ENCODE measurements at places on chromosomes 2 and 18.

- DNase-seq: no peak
These were observed 31.3 kb downstream of the HJURP start for GRCh38 chr2:233822781-233823730.

DNA sequence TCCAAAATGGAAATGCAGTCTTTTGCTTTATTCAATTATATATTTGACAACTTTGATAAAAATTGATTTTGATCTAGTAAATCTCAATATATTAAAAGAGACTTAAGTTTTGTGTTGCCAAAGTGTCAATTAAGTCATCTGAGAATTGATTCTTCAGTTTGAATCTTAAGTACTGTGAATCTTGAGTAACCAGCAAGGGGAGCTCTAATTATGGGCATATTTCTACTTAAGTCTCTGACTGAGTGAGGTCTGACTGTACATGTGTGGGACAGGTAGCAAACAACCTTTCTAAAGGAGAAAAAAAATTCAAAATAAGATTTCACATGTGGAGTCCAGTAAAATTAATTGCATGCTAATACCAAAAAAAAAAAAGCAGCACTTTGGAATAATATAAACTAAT is 503.7 kb upstream of the SLC8A1 start:
- no peak for DNase-seq

DNA sequence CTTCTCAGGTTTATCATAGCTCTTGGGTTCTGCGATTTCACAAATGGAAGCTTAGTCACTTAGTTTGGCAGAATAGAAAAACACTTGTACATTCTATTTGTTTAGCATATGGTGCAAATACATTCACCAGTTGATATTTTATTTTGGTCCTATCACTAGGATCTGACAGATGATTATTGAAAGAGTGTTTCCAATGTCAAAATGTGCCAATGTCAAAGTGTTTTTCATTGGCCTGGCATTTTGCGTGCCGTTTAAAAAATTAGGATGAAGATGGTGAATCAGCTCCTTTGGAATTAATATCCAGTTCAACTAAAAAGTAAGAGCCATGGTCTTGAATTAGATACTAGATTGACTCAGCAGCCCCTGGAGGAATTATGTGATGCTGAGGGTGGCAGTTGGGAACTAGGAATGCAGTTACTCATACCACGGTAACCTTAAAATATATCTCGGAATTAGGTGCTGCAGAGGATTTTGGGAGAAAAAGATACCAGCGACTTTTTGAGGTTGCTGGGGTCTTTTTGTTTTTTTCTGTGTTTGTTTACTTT is 87.0 kb downstream of the SPHKAP start:
- no peak for DNase-seq

DNA sequence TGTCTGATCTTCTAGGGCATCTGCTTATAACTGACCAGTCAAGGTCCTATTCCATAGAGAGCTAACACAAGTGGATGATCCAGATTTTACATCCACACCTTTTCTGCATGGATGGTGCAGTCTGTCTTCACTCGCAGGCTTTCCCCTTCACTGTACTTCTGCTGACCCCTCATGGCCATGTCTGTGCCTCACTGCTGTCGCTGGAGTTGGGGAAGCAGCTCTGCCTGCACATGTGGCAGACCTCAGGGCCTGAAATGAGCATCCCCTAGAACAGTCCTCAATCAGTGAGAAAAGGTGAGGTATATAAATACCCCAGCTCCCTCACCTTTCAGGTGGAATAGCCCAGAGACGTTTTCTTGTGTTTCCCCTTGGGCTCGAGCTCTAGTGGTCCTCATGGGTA is 233.8 kb downstream of the ANKRD36B start:
- DNase-seq: no peak

DNA sequence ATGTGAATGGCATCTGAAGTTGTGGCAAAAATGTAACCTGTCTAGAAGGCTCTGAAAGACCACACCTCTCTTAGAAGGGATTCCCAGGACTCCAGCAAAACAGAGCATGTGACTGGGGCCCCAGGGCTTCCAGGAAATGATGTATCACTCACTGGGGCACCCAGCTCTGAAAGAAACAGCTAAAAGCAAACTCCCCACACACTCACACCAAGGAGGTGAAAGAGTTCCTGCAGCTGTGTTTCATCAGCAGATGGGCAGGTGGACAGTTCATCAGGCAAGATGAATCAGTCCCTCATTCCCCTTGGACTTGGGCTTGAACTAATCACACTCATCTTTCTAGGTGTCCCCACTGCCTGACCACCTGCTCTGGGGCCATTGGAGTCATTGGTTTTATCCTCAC is 76.2 kb downstream of the CCBE1 start:
- no peak for DNase-seq

DNA sequence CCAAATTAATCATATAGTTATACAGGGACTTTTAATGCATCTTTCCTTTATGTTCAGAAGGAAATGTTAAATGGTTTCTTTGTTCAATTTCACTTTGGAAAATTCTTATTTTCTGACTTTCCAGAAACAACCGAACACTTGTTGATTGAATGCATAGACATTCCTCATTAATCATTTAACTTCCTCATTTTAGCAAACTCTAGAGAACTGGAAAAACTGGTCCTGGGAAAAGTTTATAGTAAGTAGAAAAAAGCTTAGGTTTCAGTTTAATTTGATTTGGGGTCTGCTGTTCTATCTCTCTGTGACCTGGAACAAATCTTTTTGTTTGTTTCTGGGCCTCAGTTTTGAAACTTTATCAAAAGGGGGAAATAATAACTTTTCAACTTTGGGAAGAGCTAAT is 320.4 kb downstream of the CMPK2 start:
- DNase-seq: no peak
